ENCODE measurements at places on chromosomes 1 and 21. TPM values are rescaled to one million over a fixed set of nuclear protein-coding genes. Genes with fewer than 3 reads are reported as not detected.

GRCh38 chr1:79726911-79727310 is 720.4 kb upstream of the ADGRL4 start:
- no peak for DNase-seq

GRCh38 chr1:27981145-27981544 is 21.4 kb downstream of the XKR8 start:
- DNase-seq: no peak

Gene C1orf87
- not detected for total RNA-seq

Gene OR2L3
- total RNA-seq: not detected

GRCh38 chr1:1677718-1678580 is 14.6 kb downstream of the SLC35E2B start:
- DNase-seq: no peak

Gene S100A1
- total RNA-seq: not detected

Gene UBL4B
- not detected for total RNA-seq

DNA sequence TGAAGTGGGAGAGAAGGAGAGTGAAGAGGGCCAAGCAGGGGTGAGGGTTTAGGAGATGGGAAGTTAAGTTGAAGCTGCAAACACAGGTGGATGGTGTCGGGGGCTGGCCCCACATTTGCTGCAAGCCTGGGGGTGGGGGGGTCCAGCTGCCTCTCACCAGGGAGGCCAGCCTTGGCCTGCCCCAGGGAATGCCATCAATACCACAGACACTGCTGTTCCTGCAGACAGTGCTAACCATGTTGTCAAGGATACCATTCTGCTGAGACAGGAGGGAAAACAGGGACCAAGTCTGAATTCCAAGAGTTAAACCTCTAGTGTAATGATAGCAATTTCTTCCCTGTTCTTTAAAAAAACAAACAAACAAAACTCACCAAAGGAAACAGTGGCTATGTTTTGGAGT is 8.0 kb downstream of the MECR start:
- DNase-seq: no peak

Gene HTR1D
- 0.11 TPM for total RNA-seq

Gene MRTO4
- total RNA-seq: 13.5 TPM

All from urinary bladder (tissue), 4 donors.